ENCODE measurements at places on chromosomes 7 and 10.

GRCh38 chr7:44563171-44563679, 10.5 kb downstream of the DDX56 start:
- no peak for DNase-seq

- no peak for DNase-seq
Observed at GRCh38 chr7:103538964-103539709, 93.1 kb upstream of the SLC26A5 start.

GRCh38 chr10:121609426-121610380, 11.5 kb upstream of the FGFR2 start:
- DNase-seq = no peak

DNA sequence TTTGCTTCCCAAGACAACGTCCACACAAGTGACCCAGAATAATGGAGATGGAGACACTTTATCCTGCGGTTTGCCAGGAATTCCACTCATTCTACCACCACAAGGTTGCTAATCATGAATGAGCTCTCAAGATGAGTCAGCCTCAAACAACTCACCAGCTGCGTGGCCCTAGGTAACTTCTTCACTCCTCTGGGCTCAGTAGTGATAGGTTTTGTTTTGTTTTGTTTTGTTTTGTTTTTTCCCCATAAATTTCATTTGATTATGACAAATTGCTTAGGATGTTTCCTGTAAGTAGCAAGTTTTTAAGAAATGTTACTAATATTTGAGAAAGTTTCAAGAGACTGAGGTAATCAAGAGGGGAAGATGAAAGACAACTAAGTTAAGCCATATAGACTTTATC, 286.8 kb downstream of the PARD3 start:
- no peak for DNase-seq

- DNase-seq = no peak
Observed at GRCh38 chr10:62023329-62023728, 121.8 kb downstream of the ARID5B start.

GRCh38 chr10:113162960-113163359, 212.9 kb downstream of the TCF7L2 start:
- no peak for DNase-seq

DNA sequence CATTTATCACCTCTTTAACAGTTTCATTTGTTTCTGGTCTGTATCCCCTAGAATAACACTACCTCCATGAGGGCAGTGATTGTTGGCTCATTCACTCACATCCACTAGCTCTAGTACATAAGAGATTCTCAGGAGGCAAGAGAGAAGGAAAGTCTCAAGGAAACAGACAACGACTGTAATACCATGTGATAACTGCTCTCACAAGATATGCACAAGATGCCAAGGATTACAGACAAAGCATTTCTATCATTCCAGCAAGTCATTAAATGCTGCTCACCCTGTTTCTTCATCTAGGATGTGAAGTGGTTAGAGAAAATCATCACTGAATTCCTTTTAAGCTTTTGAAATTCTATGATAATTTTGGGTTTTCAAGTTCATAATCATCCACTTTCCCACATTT, 115.3 kb downstream of the HIBADH start:
- DNase-seq = no peak
